ENCODE measurements at places on chromosomes 3 and 15.

DNA sequence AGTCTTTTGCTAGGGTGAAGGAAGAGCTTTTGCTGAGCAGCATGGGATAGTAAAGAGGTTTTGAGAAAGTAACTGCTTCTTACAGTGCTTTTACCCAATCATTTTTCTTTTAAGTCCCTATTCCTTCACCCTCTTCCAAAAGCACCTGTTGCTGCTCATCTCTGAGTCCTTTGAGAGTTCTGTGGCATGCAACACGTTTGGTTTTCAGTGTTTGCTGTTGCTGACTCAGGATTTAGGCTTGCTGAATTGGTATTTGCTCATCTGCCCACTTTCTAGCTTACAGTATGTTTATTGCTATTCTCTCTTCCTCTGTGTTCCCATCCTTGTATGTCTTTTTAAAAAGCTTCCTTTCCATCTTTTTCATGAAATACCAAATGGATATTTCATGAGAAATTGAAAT, 55.9 kb upstream of the THRB start:
- ATAC-seq: no peak

DNA sequence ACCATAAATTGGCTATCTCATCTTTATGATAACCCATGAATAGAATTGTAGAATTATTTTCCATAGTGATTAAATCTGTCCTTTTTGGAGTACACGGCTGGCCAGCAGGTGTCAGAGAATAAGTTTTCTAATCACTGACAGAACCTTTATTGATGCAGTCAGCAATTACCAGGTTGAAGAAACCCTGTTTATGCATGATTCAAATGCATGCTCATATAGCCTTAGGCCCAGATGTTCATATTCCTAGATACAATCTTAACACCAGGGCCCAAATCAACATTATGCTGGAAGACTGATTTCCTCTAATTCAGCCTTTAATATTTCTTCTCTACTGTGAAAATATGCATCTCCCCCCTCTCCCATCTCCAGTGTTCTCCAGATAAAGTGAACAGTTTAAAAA, 243.5 kb upstream of the DCBLD2 start:
- no peak for ATAC-seq

DNA sequence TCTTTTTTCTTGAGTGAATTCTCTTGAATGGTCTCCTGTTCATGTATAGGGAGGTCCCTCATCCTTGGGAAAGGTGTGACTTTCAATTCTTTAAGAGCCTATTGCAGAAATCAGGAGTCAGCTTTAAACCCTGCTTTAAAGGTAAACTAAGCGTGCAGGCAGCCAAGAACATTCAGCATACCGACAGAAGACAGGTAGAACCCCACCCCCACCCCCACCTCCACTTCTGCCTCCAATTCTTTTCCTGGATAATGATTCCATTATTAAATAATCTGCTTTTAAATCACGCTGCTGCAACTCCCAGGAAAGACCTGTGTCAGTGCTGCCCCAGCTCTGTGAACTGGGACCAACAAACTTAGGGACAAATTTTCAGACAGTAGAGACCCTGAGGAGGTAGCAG, 49.3 kb upstream of the SKOR1 start:
- ATAC-seq: no peak

- ATAC-seq: no peak
These were observed 82.9 kb downstream of the IQSEC1 start for GRCh38 chr3:12990306-12990705.

DNA sequence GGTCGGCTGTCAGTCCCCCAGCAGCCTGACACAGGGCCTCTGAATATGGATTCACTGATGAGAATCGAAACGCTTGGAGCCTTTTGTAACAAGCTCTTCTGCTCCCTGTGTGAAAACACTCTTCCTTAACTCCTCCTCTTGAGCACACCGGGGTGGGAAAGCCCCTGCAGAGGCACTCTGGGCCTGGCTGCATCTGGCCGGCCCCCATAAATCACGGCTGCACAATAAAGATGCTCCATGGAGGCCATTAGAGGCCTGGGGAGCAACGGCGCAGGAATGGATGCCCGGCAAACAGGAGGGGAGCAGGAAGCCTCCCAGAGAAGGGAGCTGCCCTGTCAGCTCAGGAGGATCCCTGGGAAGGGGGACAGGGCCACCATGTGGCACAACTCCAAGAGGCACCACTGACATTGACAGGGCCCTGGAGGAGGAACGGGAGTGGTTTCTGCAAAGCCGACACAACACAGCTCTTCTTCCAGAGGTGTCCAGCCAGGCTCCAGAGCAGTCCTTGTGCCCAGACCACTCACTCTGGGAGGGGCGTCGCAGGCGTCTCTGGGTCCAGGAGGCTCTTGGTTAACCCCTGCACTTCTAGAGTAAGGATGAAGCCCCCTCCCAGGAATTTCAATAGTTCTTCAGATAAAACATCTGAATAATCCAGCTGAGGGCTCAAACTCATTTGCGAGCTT, 509.3 kb upstream of the PPP2R3A start:
- no peak for ATAC-seq

All from SK-N-SH treated with all-trans-retinoic acid at 6 μM for 48 hours (cell line).